ENCODE measurements at places on chromosomes 11 and 22.

GRCh38 chr11:85165819-85166218 is 461.3 kb downstream of the DLG2 start:
- DNase-seq = no peak

DNA sequence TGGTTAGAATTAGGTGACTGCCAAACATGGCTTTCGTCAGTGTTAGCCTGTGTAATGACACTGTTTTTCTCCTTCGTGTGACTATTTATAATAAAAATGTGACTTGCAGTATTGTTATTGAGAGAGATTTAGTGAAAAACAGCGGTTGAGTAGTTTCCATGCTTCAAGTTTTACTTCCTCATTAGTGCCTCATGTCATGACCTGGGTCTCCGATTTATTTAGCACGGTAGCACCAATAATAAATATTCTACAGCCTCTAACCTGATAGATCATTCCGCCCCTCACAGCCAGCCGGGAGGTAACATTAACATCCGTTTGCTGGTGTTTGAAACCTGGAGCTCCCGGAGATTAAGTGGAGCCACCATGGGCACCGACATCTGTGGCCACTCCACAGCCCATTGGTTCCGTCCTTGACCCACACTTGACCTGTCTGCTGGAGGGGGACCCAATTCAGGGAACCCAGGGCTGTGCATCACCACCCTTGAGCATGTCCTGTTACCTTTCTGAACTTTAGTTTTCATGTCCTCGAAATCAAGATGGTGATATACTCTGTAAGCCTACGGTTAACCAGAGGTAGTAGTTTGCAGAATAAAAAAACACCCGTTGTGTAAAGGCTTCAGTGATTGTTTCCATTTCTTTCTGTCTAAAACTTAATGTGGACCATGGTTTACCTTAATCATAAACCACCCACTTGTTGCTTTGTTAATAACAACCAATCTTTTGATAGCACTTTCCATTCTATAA is 104.1 kb downstream of the ATXN10 start:
- DNase-seq = no peak

GRCh38 chr22:23675502-23676415 is 15.1 kb upstream of the RGL4 start:
- DNase-seq = no peak

DNA sequence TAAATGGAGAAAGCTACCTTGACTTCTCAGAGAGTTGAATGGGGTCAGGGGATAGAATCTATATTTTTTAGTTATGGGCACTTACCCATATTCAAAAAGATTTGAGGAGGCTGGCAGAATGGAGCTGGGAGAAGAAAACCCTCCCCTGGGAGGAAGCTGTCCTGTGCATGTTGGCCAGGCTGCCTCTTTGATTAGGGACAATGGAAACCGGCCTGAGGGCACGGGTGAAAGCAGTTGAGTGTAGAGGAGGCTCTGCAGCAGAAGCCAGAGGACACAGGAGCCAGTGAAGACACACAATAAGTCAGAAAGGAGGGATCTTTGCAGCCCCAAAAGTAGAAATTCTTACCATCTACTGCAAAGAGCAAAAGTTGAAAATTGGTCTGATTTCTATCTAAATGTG is 66.6 kb upstream of the B3GAT1 start:
- DNase-seq = no peak

DNA sequence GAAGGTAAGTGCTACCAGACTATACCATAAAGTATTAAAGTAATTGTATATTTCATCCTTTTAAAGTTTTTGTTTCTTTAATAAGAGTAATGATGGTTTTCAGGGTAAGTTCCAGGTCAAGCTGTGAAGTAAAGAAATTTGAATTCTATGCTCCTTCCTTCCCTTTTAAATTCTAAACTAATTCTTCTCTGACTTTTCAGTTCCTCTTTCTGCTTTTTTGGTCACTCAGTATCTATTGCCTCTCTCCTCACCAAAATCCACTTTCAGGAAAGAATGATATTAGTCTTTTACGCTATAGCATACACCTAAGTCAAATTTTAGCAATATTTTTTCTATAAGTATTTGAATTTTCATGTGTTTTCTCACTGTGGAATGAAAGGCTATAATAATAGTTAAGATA is 8.2 kb downstream of the MMP8 start:
- DNase-seq = no peak

- no peak for DNase-seq
These were observed 42.9 kb upstream of the CRYBB3 start for GRCh38 chr22:25156736-25157135.

DNA sequence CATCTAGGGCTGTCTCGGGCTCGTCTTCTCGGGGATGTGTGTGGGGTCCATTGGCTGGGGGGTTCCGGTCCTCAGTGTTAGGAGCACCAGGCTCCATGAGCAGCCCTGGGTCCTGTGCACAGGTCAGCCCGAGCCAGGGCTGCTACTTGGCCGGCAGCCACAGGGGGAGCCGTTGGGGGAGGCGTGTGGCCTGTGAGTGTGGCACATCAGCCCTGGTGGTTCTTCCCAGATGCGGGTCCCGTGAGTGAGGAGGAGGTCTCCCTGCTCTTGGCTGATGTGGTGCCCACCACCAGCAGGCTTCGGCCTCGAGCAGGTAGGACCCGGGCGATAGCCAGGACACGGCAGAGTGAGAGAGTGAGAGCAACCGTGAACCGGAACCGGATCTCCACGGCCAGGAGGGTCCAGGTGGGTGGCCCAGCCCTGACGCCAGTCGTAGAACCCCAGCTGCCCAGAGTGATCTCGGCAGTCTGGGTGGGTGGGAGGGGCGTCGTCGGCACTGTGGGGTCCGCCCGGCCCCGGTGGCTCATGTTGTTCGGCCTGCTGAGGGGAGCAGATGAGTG is 18.5 kb downstream of the IRF7 start:
- DNase-seq = no peak

- DNase-seq = no peak
These were observed 37.2 kb upstream of the TH start for GRCh38 chr11:2208691-2209369.

- no peak for DNase-seq
These were observed 20.1 kb upstream of the PLAAT2 start for GRCh38 chr11:63583357-63583677.

DNA sequence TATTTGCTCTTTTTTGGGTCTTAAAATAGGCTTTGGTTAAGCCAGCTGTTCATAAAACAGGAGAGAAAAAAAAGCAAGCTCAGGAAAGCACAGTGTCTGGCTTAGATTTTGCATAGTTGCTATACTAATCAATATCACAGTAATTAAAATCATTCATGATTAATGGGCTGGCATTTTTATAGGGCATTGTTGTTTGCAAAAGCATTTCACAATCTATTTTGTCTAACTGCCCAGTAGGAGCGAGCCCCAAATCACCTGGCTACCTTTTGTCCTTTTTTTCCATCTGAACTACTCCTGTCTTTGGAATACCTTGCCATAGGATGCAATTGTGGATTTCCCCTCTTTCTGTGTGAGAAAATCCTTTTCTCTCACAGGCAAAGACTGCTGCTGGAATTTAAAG is 619.8 kb downstream of the JRKL start:
- DNase-seq = no peak

- DNase-seq = no peak
These were observed 9.9 kb upstream of the FERMT3 start for GRCh38 chr11:64196626-64197025.

DNA sequence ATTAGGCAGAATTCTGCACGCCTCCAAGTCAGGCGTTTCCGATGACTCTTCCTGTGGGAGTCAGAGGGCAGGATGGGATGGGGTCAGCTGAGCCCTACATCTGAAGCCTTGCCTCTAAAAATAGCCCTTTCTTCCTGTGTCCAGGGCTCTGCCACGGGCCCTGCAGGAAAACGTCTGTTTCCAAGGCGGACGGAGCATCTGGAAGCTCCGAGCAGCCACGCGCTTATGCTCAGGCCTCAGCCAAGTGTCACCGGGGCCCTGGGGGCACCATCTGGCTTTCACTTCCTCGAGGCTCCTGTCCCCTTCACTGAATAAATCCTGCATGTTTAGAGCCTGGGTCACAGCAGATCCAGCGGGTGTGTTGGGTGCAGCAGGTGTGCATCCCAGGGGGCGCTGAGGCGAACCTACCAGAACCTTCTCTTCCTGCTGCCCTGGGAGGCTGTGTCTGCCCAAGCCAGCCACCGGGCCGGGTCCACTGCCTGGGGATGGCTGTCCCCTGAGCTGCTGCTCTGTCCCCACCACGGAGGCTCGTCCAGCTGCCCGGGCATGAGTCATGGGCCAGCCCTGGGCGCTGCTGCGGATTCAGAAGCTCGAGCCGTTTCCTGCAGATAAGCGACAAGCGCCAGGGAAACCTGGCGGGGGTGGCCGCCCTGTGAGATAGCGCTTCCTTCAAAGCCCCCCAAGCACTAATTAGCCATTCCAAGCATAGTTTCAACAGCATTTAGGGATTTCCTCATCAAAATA is 32.0 kb upstream of the LINC01488 start:
- DNase-seq = no peak

- DNase-seq = no peak
These were observed 217.4 kb downstream of the BARX2 start for GRCh38 chr11:129593098-129593497.

DNA sequence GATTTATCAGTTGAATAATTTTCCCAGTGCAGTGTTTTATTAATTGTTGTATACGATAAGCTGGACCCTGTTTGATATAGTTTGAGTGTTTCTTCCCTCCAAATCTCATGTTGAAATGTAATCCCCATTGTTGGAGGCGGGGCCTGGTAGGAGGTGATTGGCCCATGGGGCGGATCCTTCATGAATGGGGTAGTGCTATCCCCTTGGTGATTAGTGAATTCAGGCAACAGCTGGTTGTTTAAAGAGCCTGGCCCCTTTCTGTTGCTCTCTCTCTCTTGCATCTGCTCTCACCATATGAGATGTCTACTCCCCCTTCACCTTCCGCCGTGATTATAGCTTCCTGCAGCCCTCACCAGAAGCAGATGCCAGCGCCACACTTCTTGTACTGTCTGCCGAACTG is 1.5 kb downstream of the OR5A1 start:
- no peak for DNase-seq

GRCh38 chr11:95816037-95816436 is 25.7 kb downstream of the CEP57 start:
- no peak for DNase-seq

- DNase-seq = no peak
These were observed 239.0 kb downstream of the CTTN start for GRCh38 chr11:70637186-70637800.

DNA sequence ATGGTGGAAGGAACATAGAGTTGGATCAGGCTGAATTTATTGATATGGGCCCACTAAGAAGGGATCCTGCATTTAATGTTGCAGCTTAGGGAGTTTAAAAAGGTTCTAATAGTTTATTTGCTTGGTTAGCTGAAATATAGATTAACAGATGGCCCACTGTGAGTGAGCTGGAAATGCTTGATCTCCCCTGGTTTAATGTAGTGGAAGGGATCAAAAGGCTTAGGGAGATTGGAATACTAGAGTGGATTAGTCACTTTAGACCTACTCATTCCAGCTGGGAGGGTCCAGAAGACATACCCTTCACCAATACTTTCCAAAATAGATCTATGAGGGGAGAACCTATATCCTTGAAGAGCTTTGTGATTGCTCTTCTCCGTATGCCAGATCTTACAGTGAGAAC is 130.1 kb upstream of the ZC3H12C start:
- DNase-seq = no peak

GRCh38 chr11:69965821-69966582 is 112.1 kb upstream of the ANO1 start:
- DNase-seq = no peak

DNA sequence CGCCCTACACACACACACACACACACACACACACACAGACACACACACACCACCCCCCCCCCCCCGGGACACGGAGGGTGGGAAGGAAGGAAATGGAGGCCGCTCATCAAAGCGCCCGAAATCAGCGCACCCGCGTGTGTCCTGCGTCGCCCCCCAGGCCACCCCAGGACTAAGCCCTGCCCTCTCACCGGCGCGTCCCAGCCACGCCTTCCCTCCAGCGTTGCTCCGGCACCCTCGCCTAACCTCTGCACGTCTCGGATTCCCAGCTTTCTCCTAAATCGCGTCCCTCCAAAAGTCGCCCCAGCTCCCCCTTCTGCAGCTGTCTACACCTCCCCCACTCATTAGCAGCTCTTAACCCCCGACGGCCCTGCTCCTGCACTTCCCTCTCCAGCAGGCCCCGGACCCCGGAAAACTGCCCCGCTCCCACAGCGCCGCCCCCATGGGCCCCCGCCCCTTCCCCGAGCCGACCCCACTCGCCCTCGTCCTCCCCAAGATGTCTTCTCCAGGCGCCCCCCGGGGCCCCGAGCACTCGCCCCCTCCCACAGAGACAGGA is 557 bp downstream of the PACSIN2 start:
- DNase-seq = peak; percentile 33

All from stimulated activated CD4-positive, alpha-beta T cell treated with anti-CD3 and anti-CD28 coated beads, Interleukin-4, amount 100 ng/mL, for 1 hour (primary cell).